ENCODE measurements at places on chromosomes 6 and 20.

DNA sequence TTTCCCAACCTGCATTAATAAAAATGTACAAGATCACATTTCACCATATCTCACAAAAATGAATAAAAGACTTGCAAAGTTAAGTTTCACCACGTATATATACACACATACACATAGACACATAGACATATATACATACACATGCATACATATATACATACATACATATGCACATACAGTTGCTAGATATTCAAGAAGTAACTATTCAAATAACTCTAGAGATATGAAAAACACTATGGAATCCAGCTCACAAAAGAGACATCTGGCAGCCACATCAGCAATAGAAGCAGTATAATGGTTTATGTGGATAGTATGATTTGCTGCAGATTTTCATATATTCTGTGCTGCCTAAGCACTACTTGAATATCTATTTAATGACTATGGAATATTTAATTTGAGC is 28.1 kb downstream of the PAK5 start:
- DNase-seq: no peak

DNA sequence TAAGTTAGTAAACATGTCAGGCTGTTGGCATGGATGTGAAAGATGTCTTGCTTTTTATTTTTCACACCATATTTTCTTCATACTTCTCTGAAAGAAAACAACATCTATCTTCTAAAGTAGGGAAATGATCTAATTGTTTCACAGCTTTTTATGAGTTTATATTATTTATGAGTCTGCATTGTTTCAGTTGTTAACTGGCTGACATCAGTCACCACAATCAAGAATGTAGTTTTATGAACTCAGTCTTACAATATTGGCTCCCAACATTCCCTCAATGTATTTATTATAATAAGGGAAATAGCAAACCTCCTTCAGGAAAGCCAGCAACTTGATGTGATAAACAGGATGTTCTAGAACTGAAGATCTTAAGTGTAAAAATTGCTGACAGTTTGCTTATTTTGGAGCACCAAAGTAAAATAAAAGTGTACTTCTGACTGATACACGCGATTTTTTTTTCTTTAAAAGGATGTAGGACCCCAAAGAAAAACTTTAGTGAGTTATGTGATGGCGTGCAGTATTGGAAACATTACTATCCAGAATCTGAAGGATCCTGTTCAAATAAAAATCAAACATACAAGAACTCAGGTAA is 106.0 kb downstream of the ADGRG6 start:
- DNase-seq: no peak

DNA sequence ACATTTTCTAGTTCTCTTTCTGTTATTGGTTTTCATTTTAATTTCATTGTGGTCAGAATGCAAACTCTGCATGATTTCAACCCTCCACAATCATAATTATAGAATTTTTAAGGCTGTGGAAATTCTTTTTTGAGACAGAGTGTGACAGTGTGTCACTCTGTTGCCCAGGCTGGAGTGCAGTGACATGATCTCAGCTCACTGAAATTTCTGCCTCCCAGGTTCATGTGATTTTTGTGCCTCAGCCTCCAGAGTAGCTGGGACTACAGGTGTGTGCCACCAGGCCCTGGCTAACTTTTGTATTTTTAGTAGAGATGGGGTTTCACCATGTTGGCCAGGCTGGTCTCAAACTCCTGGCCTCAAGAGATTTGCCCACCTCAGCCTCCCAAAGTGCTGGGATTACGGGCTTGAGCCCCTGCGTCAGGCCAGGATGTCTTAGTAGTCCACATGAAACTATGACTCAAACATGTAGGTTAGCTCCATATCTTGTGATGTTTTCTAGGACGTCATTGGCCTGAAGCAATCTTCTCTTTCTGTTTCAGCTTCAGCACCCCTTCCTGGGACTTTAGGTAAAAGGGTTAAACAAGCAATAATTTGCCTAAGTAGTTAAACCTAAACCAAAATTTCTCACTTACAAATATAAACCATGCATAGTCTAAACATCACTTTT is 47.4 kb upstream of the SAMD3 start:
- DNase-seq: no peak

GRCh38 chr6:160279850-160280249 is 21.2 kb upstream of the SLC22A2 start:
- DNase-seq: no peak

DNA sequence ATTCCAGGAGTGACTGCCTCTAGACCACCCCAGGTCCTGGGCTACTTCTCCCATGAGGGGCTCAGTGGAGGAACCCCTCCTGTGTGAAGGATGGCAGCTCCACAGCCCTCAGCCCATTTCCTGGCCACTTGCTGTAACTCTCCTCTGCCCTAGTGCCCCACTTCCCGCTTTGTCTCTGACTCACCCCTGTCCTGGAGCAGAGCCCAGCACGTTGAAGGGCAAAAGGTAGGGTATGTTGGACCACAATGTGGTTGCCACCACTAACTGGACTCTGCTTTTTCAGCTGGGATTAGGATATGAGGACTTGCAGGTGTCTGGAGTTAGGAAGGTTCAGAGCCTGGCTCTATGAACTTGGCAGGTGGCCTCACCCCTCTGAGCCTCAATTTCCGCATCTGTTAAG is 2.4 kb downstream of the MYBL2 start:
- no peak for DNase-seq

- DNase-seq: no peak
Measured at GRCh38 chr20:54197621-54198604, 10.0 kb upstream of the PFDN4 start.

DNA sequence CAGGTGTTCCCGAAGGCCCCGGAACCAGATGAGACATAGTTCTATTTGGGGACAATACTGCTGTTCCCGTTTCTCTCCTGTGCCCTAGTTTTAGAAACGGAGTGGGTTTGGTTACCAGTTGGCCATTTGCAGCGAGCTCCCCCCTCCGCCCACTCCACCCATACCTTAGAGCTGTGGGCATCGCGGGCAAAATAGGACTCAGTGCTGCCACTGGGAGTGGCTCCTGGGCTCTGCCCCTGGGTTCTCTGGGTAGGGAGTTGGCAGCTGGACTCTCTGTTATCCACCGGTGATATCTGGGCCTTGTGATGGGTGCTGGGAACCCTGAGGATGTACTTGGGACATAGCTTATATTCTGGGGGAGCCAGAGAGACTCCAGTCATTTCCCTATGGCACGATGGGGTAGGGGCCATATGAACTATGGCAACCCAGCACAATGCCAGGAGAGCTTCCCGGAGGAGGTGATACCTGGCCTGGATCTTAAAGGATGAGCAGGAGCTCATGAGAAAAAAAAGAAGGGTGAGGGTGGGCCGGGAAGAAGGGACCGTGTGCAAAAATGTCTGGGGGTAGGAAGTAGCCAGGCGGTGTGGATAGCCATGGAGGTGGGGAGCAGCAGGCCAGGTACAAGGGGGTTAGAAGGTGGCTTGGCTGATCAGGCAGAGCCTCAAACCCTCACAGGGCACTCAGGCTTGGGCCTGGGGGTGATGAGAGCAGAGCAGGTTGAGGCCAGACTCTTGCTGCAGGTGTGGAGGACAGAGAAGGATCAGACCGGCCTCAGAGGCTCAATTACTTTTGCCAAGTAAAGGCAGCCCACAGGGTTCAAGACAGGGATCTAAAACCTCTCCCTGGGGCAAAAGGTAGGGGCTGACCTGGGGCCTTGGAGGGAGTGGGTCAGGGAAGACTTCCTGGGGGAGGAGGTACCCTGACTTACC is 9.6 kb downstream of the SRC start:
- no peak for DNase-seq

- no peak for DNase-seq
Measured at GRCh38 chr20:50041246-50041873, 58.6 kb downstream of the SNAI1 start.

DNA sequence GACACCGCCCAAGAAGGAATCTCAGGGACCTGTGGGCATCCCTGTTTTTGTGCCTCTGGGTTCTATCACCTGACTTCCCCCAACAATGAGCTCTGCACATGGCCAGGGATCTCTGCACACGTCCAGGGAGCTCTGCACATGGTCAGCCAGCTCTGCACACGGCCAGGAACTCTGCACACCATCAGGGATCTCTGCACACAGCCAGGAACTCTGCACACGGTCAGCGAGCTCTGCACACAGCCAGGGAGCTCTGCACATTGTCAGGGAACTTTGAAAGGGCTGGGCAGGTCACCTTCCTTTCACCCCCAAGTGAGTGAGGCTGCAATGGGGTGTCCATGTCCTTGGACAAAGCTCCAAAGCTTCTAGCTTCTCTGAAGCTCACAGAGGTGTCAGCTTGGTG is 5.2 kb upstream of the SLCO4A1 start:
- DNase-seq: no peak

GRCh38 chr6:78010130-78010529 is 357.3 kb downstream of the MEI4 start:
- no peak for DNase-seq

DNA sequence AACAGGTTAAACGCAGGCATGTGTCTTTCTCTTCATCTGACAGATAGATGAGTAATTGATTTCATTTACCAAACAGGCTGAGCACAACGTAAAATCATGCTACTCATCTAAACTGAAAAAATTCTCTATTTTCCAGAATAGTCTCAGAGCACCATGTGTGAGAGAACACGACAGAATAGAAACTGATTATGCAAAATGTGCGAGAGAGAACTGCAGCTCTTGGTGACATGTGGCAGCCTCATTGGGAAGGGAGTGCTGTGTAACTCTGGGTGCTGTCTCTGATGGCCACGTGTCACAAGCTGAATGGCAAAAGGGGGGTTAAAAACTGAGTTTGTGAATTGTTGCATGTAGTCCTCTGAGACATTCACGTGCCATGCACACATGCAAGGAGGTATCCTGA is 143.7 kb upstream of the ATXN1 start:
- no peak for DNase-seq

DNA sequence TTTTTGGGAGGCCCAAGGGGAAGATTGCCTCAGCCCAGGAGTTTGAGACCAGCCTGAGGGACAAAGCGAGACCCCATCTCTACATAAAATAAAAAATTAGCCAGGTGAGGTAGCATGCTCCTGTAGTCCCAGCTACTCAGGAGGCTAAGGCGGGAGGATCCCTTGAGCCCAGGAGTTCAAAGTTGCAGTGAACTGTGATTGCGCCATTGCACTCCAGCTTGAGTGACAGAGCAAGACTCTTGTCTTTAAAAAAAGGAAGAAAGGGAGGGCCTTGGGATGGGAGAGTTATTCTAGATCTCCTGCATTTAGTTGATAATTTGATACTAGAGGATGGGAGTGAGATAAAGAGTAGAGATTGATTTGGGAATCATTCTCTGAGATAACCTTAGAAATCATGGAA is 68.1 kb downstream of the ITCH start:
- no peak for DNase-seq

DNA sequence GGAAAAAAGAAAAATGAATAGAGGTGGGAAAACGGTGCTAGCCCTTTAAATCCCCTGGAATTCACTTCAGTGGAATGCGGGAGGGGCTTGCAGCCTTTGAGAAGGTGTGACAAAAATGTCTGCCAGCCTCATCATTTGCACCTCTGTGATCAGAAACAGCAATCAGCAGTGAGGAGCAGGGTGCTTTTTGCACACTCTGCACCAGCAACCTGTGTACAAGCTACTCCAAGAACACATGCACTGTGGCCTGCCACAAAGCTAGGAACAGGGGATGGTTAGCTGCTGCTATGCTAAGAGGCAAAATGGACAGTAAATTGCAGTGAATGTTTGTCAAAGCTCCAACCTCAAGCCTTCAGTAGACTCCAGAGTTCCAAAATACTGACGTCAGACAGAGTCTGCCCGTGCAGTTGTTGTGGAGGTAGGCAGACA is 29.7 kb downstream of the GINS1 start:
- no peak for DNase-seq

DNA sequence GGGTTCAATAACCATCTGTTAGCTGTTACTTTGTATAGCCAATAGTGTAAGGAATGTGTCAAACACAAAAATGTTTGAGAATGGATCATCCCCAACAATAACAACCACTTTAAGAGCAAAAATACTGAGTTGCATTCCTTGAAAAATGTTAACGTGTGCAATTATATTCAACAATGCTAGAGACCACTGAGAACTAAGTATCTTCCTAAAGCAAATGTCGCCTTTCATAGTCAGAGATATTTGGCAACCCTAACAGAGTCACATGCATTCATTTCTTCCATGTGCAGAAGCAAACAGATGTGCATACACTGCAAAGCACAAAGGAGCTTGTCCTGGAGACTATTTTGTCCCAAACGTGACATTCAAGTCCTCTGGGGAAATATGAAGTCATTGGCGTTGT is 448.6 kb downstream of the GJA1 start:
- no peak for DNase-seq

- no peak for DNase-seq
Measured at GRCh38 chr6:14276071-14276470, 158.5 kb downstream of the CD83 start.

DNA sequence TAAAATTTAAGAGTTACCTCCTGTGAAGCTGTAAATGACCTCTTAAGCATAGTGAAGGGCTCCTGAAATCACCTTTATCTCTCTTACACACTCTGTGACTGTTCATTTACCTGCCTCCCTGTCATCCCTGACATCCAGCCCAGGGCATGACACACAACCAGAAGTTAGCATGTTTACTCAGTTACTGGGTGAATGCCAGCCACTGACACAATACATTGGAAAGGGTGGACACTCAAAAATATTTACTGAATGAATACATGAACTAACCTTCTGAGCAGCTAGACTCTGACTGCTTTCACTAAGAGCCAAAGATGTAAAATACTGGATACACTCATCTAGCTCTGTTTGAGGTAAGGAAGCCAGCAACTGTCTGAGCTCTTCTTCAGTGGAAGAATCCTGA is 25.3 kb downstream of the SERAC1 start:
- DNase-seq: no peak

GRCh38 chr6:44399991-44400390 is 12.5 kb downstream of the CDC5L start:
- no peak for DNase-seq

Data from NCI-H1694 treated with DMSO at 0.1 percent for 48 hours (cell line).